Retina (tissue), 1 donor: ENCODE measurements at places on chromosomes 3 and 15.

- DNase-seq: no peak
Measured at GRCh38 chr3:144989807-144990206, 1018.2 kb downstream of the DIPK2A start.

GRCh38 chr15:81858586-81858985 is 187.2 kb downstream of the MEX3B start:
- DNase-seq: no peak

DNA sequence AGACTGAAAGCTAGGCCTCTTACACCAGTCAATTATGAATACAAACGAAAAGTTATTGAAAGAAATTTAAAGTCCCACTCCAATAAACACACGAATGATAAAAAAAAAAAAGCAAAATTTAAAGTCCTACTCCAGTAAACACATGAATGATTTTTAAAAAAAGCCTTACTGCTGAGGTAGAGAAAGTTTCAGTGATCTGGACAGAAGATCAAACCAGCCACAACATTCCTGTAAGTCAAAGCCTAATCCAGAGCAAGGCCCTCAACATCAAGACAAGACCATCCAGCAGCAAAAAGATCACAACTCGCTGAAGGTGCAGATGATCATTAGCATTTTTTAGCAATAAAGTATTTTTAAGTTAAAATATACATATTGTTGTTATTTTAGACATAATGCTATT is 95.6 kb upstream of the LIPC start:
- no peak for DNase-seq

GRCh38 chr15:52276256-52276770 is 19.3 kb downstream of the MYO5C start:
- DNase-seq: no peak

DNA sequence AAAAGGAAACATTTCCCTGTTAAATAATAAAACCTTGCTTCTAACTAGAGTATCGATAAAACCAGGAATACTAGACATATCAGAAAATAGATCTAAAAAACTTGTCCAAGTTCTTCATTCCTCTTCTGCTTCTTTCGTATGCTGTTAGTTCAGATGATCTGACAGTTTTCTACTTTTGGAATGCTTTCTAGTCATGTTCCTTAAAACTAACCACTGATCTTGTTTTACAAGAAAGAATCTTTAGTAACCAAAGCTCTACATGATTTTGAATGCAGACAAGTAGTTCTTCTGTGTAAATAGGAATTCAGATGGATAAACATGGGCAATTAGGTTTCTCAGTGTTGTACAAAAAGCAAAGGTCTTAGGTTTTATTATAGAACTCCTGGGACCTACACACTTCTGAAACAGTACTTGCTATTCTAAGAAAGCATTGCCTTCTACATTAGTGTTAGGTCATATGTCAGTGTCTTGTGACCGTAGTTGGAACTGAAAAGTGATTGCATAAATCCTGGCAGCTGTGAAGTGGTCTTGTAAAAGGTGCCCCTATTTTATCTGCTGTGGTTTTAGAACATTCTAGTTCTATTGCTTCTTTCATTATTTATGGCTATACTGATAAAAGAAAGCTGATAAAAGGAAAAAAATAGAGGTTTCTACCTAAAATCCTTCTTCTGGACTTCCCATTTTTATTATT is 40.7 kb downstream of the SNRK start:
- DNase-seq: no peak

- peak; percentile 68 for DNase-seq
Measured at GRCh38 chr3:44235604-44236484, 5.8 kb upstream of the TOPAZ1 start.

GRCh38 chr3:24379936-24380335 is 114.7 kb downstream of the THRB start:
- no peak for DNase-seq

DNA sequence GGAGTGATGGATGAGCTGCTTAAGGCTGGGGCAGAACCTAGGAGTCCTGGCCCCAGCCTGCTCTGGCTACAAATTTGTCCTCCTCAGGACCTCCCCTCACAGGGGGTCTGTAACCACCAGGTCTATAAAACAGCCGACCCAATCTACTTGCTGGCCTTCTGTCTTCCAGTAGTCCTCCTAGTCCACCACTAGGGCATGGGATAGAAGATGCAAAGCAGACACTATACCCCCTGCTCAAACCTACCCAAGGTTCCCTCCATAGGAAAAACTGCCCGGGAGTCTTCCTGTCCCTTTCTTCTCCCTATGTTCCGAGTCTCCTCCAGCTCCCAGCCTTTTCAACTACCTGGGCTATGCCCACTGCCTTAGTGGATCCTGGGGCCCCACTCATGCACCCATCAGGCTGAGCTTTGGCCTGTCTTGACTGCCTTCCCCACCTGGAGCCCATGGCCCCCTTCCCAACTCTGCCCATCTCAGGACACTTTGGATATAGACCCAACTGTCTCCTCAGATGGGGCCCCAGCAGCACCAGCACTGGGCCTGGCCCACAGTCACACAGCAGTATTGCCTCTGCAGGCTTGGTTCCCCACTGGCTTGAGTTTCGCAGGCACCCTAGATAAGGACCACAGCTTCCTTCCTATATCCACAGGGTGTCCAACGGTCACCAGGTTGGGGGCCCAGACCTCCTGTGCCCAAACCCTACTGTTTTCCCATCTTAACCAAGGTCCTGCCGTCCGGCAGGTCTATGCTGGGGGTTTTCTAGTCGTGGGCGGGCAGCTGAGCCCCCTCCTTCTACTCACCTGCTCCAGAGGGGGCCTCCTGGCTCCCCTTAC is 1.1 kb downstream of the HYAL3 start:
- no peak for DNase-seq

GRCh38 chr15:67680641-67681040 is 138.1 kb downstream of the MAP2K5 start:
- DNase-seq: no peak

- DNase-seq: no peak
Measured at GRCh38 chr3:161215185-161215584, 5.9 kb upstream of the NMD3 start.

GRCh38 chr15:98706387-98706786 is 58.0 kb downstream of the IGF1R start:
- no peak for DNase-seq

DNA sequence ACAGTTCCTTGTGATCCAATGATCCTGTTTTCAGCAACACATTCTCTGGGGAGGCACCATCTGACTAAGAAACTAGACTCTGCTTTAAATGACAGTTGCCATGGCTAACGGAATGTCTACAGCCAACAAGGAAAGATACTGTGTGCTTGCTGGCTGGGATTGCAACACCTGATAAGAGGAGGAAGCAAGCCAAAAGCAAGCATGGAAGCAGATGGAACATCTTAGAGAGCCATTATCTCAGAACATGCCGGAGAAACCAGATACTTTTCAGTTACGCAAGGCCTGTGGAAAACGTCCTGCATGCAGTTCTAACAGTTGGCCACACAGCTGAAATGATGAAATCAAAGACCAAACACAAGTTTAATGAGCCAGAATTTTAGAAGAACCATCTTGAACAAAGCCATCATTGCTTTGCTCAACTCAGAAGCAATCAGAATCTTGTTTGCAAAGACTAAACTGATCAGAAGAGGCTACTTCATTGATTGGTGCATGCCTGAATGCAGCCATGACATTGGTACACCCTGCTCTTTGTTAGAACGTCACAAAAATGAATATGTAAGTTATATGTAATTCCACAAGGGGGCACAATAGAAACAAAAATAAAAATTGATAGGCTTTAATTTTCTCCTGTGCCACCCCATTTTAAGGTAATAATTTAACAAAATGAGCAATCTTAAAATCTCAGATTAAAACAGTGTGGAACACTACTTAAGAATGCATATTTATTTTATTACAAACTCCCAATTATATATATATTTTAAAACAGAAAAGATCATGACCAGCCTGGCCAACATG is 50.8 kb downstream of the GXYLT2 start:
- peak; percentile 66 for DNase-seq

DNA sequence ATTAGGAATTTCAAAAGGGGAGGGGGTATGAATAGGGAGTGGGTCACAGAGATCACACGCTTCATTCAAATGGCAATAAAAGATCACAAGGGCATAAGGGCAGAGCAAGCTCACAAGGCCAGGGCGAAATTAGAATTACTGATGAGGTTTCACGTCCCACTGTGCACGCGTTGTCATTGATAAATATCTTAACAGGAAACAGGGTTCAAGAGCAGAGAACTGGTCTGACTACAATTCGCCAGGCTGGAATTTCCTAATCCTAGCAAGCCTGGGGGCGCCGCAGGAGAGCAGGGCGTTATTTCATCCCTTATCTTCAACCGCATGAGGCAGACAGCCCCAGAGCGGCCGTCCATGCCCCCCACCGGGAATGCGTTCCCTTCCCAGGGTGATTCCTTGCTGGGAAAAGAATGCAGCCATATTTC is 18.1 kb upstream of the SMCO1 start:
- DNase-seq: no peak

DNA sequence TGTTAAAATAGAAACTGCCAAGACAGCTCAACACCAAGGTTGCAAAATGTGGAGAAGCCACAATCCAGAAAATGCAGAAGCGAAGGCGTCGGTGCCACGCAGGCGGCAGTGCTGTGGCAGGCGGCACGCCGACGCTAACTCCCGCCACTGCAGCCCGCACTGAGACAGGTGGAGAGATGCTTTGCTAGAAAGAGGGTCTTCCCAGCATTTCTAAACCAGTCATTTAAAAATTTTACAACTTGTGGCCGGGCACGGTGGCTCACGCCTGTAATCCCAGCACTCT is 23.2 kb downstream of the CYFIP1 start:
- DNase-seq: no peak

DNA sequence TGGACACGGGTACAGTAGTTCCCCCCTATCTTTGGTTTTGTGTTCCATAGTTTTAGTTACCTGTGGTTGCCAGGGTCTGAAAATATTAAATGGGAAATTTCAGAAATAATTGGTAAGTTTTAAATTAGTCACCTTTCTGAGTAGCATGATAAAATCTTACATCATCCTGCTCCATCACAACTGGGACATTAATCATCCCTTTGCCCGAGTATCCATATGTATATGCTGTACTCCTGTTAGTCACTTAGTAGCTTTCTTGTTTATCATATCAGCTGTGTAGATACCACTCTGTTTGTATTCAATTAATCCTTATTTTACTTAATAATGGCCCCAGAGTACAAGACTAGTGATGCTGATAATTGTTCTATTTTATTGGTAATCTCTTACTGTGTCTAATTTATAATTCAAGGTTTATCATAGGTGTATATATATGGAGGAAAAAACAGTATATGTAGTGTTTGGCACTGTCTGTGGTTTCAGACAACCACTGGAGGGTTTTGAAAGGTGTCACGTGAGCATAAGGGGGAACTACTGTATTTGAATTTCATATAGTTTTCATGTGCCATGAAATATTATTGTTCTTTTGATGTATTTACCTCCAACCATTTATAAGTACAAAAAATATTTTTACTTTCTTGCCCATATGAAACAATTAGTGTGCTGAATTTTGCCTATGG is 41.4 kb downstream of the CTDSPL2 start:
- DNase-seq: no peak

DNA sequence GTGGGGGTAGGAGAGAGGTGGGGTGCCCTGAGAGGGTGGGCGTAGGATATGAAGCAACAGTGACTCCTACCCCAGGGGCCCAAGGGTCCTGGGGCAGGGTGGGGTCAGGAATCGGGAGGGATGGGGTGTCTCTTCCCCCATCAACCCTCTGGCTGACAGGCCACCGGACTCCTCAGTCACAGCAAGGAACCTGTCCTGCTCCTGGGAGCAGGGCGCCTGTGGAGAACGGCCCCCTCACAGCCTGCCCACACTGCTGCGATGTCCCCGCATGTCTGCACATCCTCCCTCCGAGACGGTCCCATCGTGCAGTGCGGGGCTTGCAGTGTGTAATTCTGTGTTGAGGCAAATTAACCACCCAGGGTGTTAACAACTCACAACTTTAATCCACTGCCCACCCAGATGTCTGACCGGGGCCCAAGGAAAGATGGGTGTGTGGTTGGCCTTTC is 2.7 kb downstream of the TM4SF19 start:
- no peak for DNase-seq

- DNase-seq: no peak
Measured at GRCh38 chr15:95739131-95739530, 591.4 kb upstream of the NR2F2 start.

DNA sequence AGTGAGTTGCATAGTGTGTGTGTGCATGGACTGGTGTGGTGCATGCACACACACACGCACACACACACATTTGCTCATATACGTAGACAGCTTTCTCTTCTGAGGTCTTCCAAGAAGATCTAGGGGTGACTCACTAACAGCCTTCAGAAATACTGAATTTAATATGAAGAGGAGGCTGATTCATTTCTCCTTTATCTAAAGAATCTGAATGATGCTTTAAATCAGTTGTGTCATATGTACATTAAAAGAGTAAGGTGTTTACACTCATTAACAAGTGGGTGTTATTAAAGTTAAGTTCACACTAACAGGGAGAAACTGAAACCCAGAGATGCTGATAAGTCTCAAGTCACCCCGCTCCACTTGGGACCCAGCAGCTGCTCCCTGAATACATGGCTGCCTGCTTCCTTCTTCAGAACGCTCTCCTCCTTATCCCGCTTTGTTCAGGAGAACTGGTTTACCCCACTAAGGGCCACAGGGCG is 22.0 kb downstream of the TMPRSS7 start:
- DNase-seq: no peak

DNA sequence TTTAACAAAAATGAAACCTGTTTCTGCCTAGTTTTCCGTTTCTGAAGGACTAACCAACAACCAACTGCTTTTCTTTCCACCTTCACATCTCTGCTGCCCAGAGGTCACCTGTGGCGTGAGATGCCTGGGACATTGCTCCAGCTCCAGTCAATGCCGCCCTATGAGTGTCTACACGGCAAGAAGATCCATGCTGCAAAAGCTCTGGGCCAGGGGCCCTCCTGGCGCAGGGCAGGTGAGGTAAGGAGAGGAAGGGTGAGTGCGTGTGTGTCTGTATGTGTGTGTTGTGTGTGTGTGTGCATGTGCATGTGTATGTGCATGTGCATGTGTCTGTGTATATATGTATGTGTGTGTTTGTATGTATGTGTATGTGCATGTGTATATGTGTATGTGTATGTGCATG is 131.4 kb downstream of the NSMCE3 start:
- peak; percentile 1 for DNase-seq

GRCh38 chr15:34729886-34730285 is 24.9 kb downstream of the GJD2 start:
- DNase-seq: no peak

GRCh38 chr3:143552851-143553250 is 295.4 kb downstream of the SLC9A9 start:
- no peak for DNase-seq

- no peak for DNase-seq
Measured at GRCh38 chr3:114217266-114217665, 20.1 kb downstream of the ZNF80 start.

DNA sequence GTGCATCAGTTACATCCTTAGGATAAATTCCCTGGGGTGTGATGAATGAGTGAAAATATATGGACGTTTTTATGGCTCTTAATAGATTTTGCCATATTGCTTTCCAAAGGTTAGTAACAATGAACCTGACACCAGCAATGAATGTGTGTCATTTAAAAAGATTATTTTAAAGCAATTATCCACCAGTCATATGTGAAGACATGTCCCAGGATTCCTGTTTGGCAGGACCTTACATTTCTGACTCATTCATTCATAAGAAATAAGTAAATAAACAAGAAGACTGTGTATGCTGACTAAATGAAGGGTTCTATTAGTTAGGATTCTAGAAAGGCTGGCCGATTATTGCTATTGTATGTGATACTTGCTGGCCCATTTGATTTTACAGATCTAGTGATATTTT is 201.5 kb downstream of the SOX2 start:
- no peak for DNase-seq

GRCh38 chr3:104102386-104102785 is 1264.3 kb upstream of the ALCAM start:
- DNase-seq: peak; percentile 22

- no peak for DNase-seq
Measured at GRCh38 chr3:173538410-173538809, 140.9 kb downstream of the NLGN1 start.
